ENCODE measurements at places on chromosomes 5 and 9. TPM values are rescaled to one million over a fixed set of nuclear protein-coding genes. Genes with fewer than 3 reads are reported as not detected.

DNA sequence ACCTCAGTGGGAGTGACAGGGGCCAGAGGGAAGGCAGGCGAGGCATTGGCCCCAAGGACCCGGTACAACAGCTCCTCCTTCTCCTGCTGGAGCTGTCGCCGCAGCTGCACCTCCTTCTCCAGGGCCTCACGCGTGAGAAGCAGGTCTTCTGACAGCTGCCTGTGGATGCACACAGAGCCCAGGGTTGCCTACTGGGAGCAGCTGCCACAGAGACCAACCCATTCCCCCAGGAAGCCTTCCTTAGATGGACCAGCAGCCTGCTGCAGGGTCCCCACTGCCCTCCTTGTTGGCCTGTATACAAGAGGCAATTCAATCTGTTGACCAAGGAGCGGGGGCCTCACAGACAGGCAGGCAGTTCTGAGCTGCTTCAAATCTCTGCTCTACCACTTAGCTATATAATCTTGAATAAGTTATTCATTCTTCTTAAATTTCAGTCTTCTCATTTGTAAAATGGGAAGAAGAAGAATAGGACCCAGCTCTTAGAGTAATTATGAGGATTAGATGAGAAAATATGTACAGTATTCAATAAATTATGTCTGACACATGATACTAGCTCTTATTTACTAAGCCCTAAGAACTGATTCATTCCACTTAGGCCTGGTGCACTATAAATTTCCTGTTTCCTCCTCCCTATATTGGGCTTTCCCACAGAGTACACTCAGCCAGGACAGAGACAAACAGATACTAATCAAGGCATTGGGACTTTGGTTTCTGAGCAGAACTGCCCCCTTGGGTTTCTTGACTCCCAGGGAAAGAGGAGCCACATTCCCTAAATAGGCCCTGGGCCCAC lies 26.1 kb upstream of the ANXA6 start:
- no peak for DNase-seq
- no peaks in the 10 kb centered on the region for H3K27me3 ChIP-seq
- H3K36me3 ChIP-seq: no peaks in the 10 kb centered on the region
- no peak overlapping the region for H3K27ac ChIP-seq
- no peak overlapping the region for H3K4me3 ChIP-seq

- DNase-seq: no peak
- H3K4me3 ChIP-seq: peak overlapping the region; percentile 85
- H3K27ac ChIP-seq: peak overlapping the region; percentile 96
- H3K4me1 ChIP-seq: peaks cover 28% of the 10 kb centered on the region
Measured at GRCh38 chr5:159262472-159262858, 625 bp upstream of the UBLCP1 start.

- no peak overlapping the region for H3K27ac ChIP-seq
- no peaks in the 10 kb centered on the region for H3K36me3 ChIP-seq
- H3K4me3 ChIP-seq: no peak overlapping the region
Measured at GRCh38 chr9:136693490-136694162, 6.4 kb upstream of the AGPAT2 start.

DNA sequence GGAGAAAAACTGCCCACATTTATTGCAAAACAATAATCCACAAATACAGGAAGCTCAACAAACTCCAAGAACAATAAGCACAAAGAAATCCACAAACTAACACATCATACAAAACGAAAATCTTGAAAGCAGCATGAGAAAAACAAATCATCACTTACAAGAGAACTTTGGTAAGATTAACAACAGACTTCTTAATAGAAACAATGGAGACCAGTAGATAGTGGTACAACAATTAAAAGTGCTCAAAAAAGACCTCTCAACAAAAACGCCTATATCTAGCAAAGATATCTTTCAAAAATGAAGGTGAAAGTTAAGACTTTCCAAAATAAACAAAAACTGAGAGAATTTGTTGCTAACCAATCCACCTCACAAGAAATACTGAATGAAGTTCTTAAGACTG lies 38.4 kb downstream of the CDKL3 start:
- H3K36me3 ChIP-seq: no peaks in the 10 kb centered on the region
- no peaks in the 10 kb centered on the region for H3K4me1 ChIP-seq
- H3K27me3 ChIP-seq: no peaks in the 10 kb centered on the region
- H3K4me3 ChIP-seq: no peak overlapping the region
- no peak overlapping the region for H3K27ac ChIP-seq

DNA sequence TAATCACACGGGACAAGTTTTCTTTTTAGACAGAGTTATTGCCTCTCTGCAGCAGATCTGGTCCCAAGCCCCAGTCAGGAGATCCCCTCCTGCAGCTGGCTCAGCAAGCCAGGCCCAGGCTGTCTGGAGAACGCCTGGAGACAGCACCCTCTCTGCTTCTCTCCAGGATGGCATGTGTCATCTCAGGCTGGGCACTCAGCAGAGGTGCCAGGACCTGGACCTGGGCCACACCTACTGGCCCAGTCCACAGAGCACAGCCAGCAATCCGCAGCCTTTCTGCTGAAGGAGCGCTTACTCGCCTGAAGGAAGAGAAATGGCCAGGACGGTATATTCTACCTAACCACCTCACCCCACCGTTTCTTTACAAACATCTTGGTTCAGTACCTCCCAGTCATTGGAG lies 4.7 kb upstream of the TBC1D9B start:
- H3K27me3 ChIP-seq: no peaks in the 10 kb centered on the region
- H3K27ac ChIP-seq: no peak overlapping the region
- peaks cover 13% of the 10 kb centered on the region for H3K4me1 ChIP-seq
- no peak for DNase-seq

- H3K27ac ChIP-seq: no peak overlapping the region
- no peaks in the 10 kb centered on the region for H3K4me1 ChIP-seq
- no peaks in the 10 kb centered on the region for H3K36me3 ChIP-seq
- no peak overlapping the region for H3K4me3 ChIP-seq
Measured at GRCh38 chr5:136631186-136631585, 265.8 kb upstream of the TRPC7 start.

DNA sequence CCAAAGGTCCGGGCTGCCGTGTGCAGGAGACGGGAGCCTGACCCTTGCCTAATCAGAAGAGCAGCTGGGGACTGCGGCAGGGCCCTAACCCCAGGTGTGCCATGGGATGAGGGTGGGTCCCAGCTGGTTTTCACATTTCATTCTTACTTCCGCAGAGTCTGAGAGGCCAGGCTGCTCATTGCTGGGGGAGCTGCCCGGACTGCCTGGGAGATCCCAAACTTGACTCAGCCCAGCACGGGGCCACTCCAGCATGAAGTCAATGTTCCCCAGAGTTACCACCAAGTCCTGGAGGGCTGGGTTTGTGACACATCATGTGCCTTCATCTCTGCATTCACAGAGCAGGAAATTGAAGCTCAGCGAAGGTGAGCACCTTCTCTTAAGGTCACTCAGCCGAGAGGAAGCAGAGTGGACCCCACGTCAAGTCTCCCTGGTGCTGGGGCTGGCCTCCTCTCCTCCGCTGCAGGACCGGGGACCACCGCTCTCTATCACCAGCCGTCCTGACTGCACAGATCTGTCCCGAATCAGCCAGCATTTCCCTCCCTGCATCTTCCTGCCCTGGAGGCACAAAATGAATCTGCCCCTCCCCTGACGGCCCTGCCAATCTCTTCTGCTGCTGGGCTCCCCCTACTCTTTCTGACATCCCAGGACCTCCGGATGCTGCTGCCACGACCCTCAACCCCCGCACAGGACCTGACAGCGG lies 54.6 kb upstream of the PHYKPL start:
- no peaks in the 10 kb centered on the region for H3K36me3 ChIP-seq
- H3K4me3 ChIP-seq: no peak overlapping the region
- no peak for DNase-seq
- H3K4me1 ChIP-seq: no peaks in the 10 kb centered on the region
- H3K27ac ChIP-seq: no peak overlapping the region
- H3K27me3 ChIP-seq: no peaks in the 10 kb centered on the region

DNA sequence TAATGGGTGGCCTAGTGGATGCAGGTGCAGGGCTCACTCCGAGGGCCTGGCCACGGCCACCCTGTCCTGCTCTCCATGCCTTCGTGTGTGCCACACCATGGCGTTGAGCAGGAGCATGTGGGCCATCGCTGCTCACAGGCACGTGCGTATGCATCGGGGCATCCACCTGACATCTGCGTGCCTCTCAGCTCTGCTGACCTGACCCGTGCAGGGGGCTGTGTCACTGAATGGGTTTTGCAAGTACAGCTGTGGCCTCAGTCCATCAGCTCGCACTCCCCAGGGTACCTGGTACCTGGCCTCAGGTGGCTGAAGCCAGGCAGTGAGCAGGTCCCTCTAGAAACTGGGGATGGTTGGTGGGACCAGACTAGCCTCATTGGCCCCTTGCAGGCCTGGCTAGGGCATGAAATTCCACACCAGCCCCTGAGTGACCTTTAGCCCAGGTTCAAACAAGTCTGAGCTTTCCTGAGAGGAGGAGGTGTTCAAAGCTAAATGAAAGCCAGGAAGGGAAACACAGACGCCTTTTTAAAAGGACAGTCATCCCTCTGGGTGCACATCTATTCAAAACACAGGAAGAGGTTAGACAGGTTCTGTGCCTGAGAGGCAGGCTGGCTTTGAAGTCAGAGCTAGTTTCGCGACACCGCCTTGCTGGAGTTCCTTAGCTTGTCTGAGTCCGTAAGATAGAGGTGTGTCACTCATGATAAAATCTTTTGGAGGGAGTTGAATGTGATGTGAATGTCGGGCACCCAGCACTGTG lies 74.0 kb downstream of the MACROH2A1 start:
- no peak overlapping the region for H3K4me3 ChIP-seq
- H3K27me3 ChIP-seq: 0 out of 2 replicates have a peak, but pooled peaks cover 3% of the 10 kb centered on the region
- no peaks in the 10 kb centered on the region for H3K4me1 ChIP-seq
- peaks cover 3% of the 10 kb centered on the region for H3K36me3 ChIP-seq

GRCh38 chr5:61840361-61840760 lies 465.6 kb upstream of the KIF2A start:
- no peaks in the 10 kb centered on the region for H3K4me1 ChIP-seq
- DNase-seq: no peak
- H3K27me3 ChIP-seq: no peaks in the 10 kb centered on the region
- no peak overlapping the region for H3K4me3 ChIP-seq
- no peaks in the 10 kb centered on the region for H3K36me3 ChIP-seq
- no peak overlapping the region for H3K27ac ChIP-seq

GRCh38 chr5:110735556-110735955 lies 3.3 kb upstream of the SLC25A46 start:
- H3K27ac ChIP-seq: no peak overlapping the region
- H3K4me3 ChIP-seq: no peak overlapping the region
- no peaks in the 10 kb centered on the region for H3K4me1 ChIP-seq
- DNase-seq: no peak
- no peaks in the 10 kb centered on the region for H3K27me3 ChIP-seq
- peaks cover 4% of the 10 kb centered on the region for H3K36me3 ChIP-seq

GRCh38 chr5:154351141-154351540 lies 94.7 kb upstream of the SAP30L start:
- H3K27ac ChIP-seq: no peak overlapping the region
- H3K4me3 ChIP-seq: no peak overlapping the region
- H3K4me1 ChIP-seq: peaks cover 33% of the 10 kb centered on the region
- H3K27me3 ChIP-seq: no peaks in the 10 kb centered on the region
- 0 out of 2 replicates have a peak, but pooled peaks cover 3% of the 10 kb centered on the region for H3K36me3 ChIP-seq
- no peak for DNase-seq

GRCh38 chr9:36345103-36345846 lies 54.8 kb downstream of the RNF38 start:
- H3K4me1 ChIP-seq: no peaks in the 10 kb centered on the region
- H3K36me3 ChIP-seq: peaks cover 10% of the 10 kb centered on the region
- DNase-seq: no peak
- no peak overlapping the region for H3K4me3 ChIP-seq

DNA sequence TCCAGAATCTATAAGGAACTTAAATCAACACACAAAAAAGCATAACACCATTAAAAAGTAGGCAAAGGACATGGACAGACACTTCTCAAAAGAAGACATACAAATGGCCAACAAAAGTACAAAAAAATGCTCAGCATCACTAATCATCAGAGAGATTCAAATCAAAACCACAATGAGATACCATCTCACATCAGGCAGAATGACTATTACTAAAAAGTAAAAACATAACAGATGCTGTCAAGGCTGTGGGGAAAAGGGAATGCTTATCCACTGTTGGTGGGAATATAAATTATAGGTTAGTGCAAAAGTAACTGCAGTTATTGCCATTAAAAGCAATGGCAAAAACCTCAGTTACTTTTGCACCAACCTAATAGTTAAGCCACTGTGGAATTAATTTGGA lies 32.2 kb upstream of the SPATA31D4 start:
- H3K27ac ChIP-seq: no peak overlapping the region
- no peaks in the 10 kb centered on the region for H3K36me3 ChIP-seq
- peaks cover 3% of the 10 kb centered on the region for H3K4me1 ChIP-seq

GRCh38 chr9:20405616-20406015 lies 216.7 kb downstream of the MLLT3 start:
- no peaks in the 10 kb centered on the region for H3K36me3 ChIP-seq
- DNase-seq: no peak
- H3K27ac ChIP-seq: no peak overlapping the region
- no peaks in the 10 kb centered on the region for H3K4me1 ChIP-seq
- H3K4me3 ChIP-seq: no peak overlapping the region

- DNase-seq: no peak
- H3K4me1 ChIP-seq: no peaks in the 10 kb centered on the region
- no peak overlapping the region for H3K27ac ChIP-seq
- H3K4me3 ChIP-seq: no peak overlapping the region
- no peaks in the 10 kb centered on the region for H3K36me3 ChIP-seq
Measured at GRCh38 chr5:104431002-104431620, 868.5 kb upstream of the NUDT12 start.

GRCh38 chr9:122144836-122145591 lies 14.6 kb downstream of the NDUFA8 start:
- H3K4me3 ChIP-seq: no peak overlapping the region
- H3K27ac ChIP-seq: no peak overlapping the region
- DNase-seq: no peak
- no peaks in the 10 kb centered on the region for H3K27me3 ChIP-seq

GRCh38 chr5:91329283-91329682 lies 53.8 kb downstream of the ARRDC3 start:
- peaks cover 22% of the 10 kb centered on the region for H3K4me1 ChIP-seq
- no peaks in the 10 kb centered on the region for H3K36me3 ChIP-seq
- H3K27ac ChIP-seq: no peak overlapping the region
- DNase-seq: no peak

DNA sequence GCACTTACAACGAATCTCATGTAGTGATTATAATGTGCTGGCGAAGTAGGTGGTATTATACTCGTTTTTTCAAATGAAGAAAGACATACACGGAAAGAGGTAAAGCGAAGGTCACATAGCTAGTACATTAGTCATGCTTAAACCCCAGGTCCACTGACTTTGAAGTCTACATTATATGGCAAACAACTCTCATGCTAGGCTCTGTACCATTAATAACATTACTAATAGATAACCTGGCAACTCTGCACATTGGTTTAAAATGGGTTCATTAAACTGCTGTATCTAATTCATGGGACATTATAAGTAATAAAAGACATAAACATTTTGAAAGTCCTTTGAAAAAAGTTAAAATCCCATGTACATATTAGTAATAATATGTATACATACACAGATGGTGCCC lies 21.2 kb downstream of the FYB1 start:
- H3K4me3 ChIP-seq: no peak overlapping the region
- H3K36me3 ChIP-seq: no peaks in the 10 kb centered on the region
- peak overlapping the region; percentile 15 for H3K27ac ChIP-seq
- DNase-seq: no peak

GRCh38 chr9:75027187-75028107 lies 646 bp downstream of the CARNMT1 start:
- H3K36me3 ChIP-seq: peaks cover 5% of the 10 kb centered on the region
- no peaks in the 10 kb centered on the region for H3K27me3 ChIP-seq
- peak overlapping the region; percentile 88 for H3K4me3 ChIP-seq
- H3K27ac ChIP-seq: peak overlapping the region; percentile 69
- no peak for DNase-seq
- peaks cover 7% of the 10 kb centered on the region for H3K4me1 ChIP-seq

CCL27 gene
- total RNA-seq: not detected

REEP2 gene
- 0.21 TPM for total RNA-seq

KIAA1958 gene
- 0.09 TPM for total RNA-seq

PDE6A gene
- not detected for total RNA-seq

FBP2 gene
- total RNA-seq: not detected

ABO gene
- not detected for total RNA-seq

PCDHB2 gene
- total RNA-seq: 7.6 TPM

CNTNAP3 gene
- total RNA-seq: not detected
